CD4-positive, CD25-positive, alpha-beta regulatory T cell (primary cell): ENCODE measurements at places on chromosomes 5 and 9.
A peak's percentile ranks its signal among the peaks of the same experiment; 100 is the strongest.

DNA sequence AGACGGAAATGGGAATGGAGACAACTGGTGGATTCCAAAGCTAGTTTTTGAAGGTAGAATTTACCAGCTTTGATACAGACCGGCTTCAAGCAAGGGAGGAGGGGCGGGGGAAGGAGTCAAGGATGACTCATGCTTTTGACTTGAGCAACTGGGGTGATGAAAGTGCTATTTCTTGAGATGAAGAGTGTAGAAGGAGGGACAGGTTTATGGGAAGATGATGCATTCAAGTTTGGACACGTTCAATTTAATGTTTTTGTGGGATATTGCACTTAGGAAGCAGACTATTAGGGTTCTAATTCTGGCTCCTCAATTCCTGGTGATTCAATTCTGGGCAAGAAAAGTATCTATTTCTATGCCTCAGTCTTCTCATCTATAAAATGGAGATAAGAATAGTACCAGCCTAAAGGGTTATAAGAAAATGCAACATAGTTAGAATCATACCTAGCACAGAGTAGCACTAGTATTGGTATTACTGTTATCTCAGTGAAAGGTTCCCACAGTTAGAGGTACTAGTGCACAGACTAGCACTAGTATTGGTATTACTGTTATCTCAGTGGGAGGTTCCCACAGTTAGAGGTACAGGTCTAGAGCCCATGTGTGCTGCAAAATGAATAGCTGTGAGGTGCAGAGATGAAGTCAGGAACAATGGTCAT lies 4.6 kb downstream of the NIPAL4 start:
- no peaks in the 10 kb centered on the region for H3K27me3 ChIP-seq
- peaks cover 19% of the 10 kb centered on the region for H3K4me1 ChIP-seq
- no peak for DNase-seq
- H3K4me3 ChIP-seq: peak overlapping the region; percentile 4
- no peaks in the 10 kb centered on the region for H3K36me3 ChIP-seq

GRCh38 chr5:35393901-35394300 lies 163.6 kb upstream of the PRLR start:
- H3K4me1 ChIP-seq: no peaks in the 10 kb centered on the region
- H3K27me3 ChIP-seq: no peaks in the 10 kb centered on the region
- H3K36me3 ChIP-seq: no peaks in the 10 kb centered on the region
- no peak overlapping the region for H3K4me3 ChIP-seq
- no peak for DNase-seq
- no peak overlapping the region for H3K27ac ChIP-seq

DNA sequence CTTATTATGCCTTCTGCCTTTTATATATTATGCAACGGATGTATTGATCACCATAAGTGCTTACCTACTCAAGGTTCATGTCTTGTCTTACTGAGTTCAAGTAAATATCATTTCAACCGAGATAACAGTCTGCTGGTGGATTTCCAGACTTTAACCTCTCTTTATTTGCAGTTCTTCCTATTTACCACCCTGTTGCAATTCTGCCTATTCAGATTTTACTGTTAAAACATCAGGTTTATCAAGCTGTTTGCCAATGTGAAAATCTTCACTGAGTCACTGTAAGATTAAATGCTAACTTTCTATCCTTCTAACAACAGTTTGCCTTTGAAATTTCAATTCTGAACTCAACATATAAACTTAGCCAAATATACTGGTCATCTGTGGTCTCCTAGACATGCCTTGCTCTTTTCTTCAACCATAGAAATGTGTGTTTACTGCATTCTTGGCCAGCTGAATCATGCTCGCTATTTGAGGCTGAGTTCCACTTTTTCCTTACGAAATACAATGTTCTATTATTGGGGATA lies 471.7 kb upstream of the RORB start:
- H3K4me3 ChIP-seq: no peak overlapping the region
- DNase-seq: no peak
- no peaks in the 10 kb centered on the region for H3K4me1 ChIP-seq
- no peaks in the 10 kb centered on the region for H3K36me3 ChIP-seq
- H3K27me3 ChIP-seq: no peaks in the 10 kb centered on the region
- H3K27ac ChIP-seq: no peak overlapping the region

DNA sequence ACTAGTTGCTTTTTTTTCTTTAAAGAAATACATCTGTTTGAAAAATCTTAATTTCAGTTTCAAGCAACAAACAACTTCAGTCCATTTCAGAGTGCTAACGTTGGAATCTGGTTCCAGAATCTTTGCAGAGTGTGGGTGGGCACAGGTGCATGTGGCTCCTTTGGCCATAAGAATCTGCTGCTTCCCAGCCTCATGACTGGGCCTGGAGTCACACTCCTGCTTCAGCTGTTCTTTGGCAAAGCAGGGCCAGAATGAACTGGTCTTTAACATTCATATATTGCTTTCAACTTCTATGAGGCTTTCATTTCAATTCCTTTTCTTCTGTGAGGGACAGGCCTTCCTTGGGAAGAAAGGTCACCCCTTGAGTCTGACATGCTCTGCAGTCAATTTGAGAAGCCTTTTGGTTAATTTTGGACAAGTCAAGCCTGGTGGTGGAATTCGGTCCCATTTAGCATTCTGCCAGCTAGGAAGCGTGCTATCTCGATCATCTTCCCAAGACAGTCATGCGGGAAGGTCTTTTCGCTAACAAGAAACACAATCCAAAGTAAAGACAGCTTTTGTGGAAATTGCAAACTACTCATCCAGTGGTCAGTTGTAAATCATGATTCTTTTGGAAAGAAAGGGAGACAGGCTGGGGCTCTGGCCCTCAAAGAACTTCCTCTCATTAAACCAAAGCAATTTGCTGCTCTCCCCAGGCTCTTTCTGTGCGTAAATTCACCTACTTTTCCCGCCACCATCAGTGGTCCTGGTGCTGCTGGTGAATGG lies 55.2 kb downstream of the SLC1A3 start:
- H3K4me1 ChIP-seq: no peaks in the 10 kb centered on the region
- no peaks in the 10 kb centered on the region for H3K36me3 ChIP-seq
- H3K27ac ChIP-seq: no peak overlapping the region

- H3K27ac ChIP-seq: no peak within 1 kb of the TSS
- H3K36me3 ChIP-seq: no peaks in the 10 kb centered on the region
- no peak for DNase-seq
- no peak within 1 kb of the TSS for H3K4me3 ChIP-seq
Measured at GRCh38 chr5:176629853-176630680, at the start of the genes EIF4E1B and SNCB. EIF4E1B (plus strand) TSS chr5:176630675; CDS start chr5:176642788, 12,113 bp downstream. SNCB (minus strand) TSS chr5:176630534; CDS start chr5:176629654, 880 bp downstream.

DNA sequence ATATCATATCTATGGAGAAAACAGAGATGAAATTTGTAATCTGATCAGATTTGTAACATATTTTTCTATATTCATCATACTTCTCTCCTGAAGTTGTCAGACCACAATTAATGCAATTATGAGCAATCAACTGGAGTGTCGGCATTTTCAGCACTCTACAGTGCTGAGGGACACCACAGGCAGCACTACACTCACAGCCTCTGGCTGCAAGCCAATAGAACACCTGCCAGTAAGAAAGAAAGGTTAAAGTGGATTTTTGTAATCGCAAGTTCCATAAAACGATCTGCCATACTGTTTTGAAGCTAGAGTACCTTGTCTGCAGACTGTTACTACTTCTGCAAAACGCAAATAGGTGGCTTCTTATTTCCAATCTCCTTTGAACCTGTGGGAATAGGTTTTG lies 147.6 kb downstream of the ADAMTS6 start:
- H3K36me3 ChIP-seq: no peaks in the 10 kb centered on the region
- no peaks in the 10 kb centered on the region for H3K4me1 ChIP-seq
- no peak overlapping the region for H3K27ac ChIP-seq
